ENCODE measurements at places on chromosomes 7 and 10.
A peak's percentile ranks its signal among the peaks of the same experiment; 100 is the strongest.

- no peak for DNase-seq
Observed at GRCh38 chr10:132415255-132415654, 18.3 kb downstream of the PWWP2B start.

DNA sequence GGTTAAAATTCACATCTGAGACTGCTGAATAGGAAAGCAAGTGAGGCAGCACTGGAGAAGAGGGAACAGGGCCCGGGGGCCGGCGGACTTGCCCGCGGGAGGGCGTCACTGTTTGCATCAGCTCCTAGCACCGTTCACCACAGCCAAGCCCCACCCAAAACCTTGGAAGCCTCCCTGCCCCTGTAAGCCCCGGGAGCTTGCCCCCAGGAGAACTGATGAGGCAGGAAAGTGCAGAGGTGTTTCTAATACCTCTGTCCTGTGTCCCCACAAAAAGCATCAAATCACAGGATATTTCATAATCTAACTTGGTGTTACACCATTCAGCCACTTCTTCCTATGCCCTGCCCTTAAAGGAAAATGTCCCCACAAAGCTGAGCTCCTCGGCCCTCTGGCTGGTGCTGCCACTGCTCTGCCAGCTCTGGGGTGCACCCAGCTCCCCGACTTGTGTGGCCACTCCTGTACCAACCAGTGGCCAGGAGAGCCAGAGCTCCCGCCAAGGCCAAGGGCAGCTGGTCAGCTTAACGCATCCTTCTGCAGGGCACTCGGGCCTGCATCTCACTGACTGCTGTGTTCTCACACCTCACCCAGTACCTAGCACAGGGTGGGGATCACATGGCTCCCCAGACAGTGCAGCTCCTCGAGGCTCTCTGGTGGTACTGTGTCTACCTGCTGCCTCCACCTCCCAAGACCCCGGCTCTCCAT, 47.3 kb upstream of the CNPY1 start:
- DNase-seq = no peak

- no peak for DNase-seq
Observed at GRCh38 chr10:16470747-16471146, 33.9 kb downstream of the PTER start.

GRCh38 chr7:31735991-31736982, 49.3 kb downstream of the PPP1R17 start:
- DNase-seq = peak; percentile 41

GRCh38 chr7:18408461-18408860, 87.1 kb upstream of the HDAC9 start:
- no peak for DNase-seq

DNA sequence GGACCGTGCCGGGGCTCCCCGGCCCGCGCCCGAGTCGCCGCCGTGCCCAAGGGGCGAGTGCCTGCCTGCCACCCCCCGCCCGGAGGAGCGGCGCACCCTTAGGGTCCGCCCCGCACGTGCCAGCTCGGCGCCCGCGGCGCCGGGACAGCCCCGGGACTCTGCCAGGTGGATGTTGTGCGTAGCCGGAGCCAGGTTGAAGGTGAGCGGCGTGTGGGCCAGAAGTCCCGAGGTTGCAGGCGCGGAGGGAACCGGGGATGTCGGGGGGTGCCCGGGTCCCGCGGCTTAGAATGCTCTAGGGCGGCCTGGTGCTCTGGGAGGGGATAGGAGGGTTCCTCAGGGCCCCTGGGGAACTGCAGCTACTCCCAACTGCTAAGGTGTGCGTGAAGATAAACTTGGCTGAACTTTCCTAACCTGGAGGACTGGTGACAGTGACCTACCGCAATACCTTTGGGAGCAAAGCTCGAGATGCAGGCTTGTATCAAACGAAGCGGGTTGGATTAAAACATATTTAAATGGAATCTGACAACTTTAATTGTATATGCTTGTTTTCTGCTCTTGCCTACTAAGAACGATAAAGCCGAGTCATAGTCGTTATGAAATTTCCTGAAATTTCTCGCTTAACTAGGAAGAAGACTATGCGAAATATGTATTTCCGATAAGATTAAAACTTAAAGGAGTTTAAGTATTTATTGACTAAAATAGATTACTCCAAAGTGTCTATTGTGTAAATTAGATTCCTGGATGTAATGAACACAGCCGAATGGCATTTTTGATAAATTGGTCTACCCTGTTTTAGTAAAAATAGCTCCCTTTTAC, at the start of gene CUX1:
Gene CUX1, plus strand, starts transcription at position 156 of the 816 bp plus-strand sequence. Its CDS starts 14 bp downstream, at position 170.
- peak; percentile 37 for DNase-seq

- DNase-seq = no peak
Observed at GRCh38 chr10:124032087-124032935, 61.1 kb downstream of the CHST15 start.

GRCh38 chr10:74383642-74384041, 232.6 kb downstream of the ADK start:
- no peak for DNase-seq

- DNase-seq = no peak
Observed at GRCh38 chr7:123571684-123572083, 14.1 kb upstream of the NDUFA5 start.

GRCh38 chr10:122688293-122688989, 11.2 kb downstream of the C10orf120 start:
- no peak for DNase-seq

DNA sequence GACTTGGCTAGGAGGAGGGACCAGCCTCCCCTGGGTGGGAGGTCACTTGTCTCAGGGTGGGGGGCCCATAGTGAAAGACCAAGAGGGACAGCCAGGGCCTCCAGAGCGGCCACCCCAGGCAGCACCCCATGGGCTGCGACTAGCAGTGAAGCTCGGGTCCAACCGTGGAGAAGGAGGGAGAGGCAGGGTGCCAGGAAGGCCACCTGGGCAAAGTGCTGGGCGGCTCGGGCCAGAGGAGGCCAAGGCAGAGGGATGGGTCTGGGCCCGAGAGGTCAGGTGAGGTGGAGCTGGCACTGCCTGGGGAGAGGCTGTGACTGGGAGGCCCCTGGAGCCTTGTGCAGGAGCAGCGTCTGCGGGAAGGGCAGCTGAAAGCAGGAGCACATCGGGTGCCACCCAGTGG, 41.8 kb downstream of the CLRN3 start:
- no peak for DNase-seq

DNA sequence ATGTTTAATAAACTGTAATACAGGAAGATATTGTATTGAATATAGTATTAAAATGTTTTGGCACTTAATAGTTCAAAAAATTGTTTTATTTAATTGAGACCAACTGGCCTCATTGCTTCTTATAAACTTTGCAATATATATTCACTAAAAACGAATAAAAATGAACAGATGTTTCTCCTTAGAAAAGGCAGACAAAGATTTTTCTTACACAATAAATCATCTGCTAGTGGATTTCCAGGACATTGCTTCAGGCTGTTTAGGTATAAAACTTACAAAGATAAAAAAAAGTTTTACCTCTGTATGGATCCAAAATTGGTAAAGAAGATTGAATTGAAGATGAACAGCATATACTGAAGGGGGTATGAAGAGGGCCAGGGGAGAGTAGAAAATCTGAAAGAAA, 143.6 kb downstream of the AGMO start:
- no peak for DNase-seq

GRCh38 chr10:14838582-14839304, 637 bp downstream of the HSPA14 start:
- DNase-seq = peak; percentile 40

GRCh38 chr7:18534481-18534880, 38.9 kb downstream of the HDAC9 start:
- DNase-seq = no peak

Measured in Caki2 (cell line).